ENCODE measurements at places on chromosomes 3 and 15. TPM values are rescaled to one million over a fixed set of nuclear protein-coding genes. Genes with fewer than 3 reads are reported as not detected.

The CSPG5 gene
- total RNA-seq, result 0.52 TPM

The GOLGA6L7 gene
- total RNA-seq, result not detected

The WHAMM gene
- total RNA-seq, result 5.5 TPM

The ATP2B2 gene
- not detected for total RNA-seq

All from activated CD8-positive, alpha-beta memory T cell treated with anti-CD3 and anti-CD28 coated beads for 36 hours (primary cell).